Renal cortical epithelial cell (primary cell): ENCODE measurements at places on chromosomes 1 and 21.

- DNase-seq: no peak
Measured at GRCh38 chr1:162984699-162985098, 84.5 kb upstream of the RGS4 start.

DNA sequence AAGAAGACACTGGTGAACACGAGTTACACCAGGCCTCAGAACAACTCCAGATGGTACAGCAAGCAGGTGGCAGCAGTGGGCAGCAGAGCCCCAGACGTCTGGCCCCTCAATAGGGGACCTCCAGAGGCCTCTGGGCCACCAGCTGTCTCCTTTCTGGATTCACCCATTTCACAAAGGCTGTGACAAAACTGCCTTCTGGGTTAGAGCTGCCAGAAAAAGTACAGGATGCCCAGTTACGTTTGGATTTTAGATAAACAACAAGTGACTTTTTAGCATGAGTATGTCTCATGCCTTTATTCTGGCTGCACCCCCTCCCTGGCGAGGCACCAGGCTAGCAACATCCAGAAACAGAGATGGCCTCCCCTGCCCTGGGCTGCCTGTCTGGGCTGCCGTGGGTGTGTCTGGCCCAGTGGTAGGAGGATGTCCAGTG lies 30.1 kb downstream of the ITPKB start:
- DNase-seq: no peak

- DNase-seq: peak; percentile 99
Measured at GRCh38 chr1:223707256-223708000, 4.9 kb upstream of the CAPN2 start.

GRCh38 chr21:16851054-16851453 lies 661.8 kb upstream of the CXADR start:
- DNase-seq: no peak

DNA sequence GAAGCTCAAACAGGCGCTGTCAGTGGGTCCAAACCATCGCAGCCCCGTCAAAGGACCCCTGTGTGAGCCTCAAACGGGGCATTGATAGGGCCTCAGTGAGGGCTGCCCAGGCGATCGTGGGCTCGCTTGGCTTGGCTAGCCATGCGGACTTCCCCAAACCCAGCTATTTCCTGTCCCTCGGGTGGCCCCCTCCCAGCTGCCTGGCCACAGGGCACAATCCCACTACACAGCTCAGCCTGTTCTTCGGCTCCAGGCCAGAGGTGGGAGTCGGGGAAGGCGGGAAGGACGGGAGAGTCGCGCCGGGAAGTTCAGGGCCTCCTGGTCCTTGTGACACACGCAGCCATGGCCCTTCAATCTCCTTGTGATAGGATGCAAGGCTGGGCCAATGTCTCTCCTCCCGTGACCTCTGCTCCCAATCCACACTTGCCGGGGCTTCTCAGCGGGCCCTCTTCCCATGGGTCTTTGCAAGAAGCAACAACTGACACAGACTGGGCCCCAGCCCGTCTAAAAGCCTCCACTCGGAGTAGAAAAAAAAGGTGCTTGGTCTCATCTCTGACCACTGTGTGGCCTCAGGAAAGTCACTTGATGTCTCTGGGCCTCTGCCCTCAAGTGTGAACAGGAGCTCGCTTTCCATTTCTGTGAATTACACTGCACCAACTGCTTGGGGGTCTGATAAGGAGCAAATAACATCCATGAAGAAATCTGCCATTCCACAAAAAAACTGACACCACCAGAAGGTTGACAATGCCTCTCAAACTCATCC lies 7.1 kb upstream of the MATN1 start:
- DNase-seq: no peak

- DNase-seq: no peak
Measured at GRCh38 chr1:92850019-92850418, 18.2 kb downstream of the RPL5 start.

DNA sequence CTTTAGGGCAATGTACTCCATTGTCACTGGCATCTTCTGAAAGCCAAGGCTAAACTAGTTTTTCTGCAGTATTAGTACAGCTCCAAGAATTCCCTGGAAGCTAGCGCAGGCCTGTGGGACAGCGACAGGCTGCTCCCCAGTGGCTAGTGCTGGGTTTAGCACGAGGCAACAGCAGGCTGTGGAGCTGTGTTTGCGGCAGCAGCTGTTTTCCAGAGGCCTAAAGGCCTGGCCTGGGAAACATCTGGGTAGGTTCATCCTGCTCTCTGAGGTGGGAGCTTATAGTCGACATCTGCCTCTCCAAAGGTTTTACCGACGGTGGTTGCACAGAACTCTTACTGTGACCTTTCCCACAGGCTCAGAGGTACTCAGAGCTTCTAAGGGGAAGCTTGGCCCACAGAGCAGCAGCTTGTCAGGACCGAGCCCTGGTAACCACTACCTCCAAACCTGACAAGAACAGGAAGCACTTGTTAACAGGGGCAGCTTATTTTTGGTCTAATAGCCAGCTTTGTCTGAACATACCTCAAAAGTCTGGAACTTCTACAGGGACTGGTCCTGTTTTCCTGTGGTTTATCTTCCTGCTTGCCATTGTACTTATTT lies 17.2 kb downstream of the CC2D1B start:
- DNase-seq: no peak

- no peak for DNase-seq
Measured at GRCh38 chr1:243558576-243558975, 291.5 kb downstream of the AKT3 start.

GRCh38 chr1:94595658-94596057 lies 54.1 kb upstream of the F3 start:
- DNase-seq: no peak

DNA sequence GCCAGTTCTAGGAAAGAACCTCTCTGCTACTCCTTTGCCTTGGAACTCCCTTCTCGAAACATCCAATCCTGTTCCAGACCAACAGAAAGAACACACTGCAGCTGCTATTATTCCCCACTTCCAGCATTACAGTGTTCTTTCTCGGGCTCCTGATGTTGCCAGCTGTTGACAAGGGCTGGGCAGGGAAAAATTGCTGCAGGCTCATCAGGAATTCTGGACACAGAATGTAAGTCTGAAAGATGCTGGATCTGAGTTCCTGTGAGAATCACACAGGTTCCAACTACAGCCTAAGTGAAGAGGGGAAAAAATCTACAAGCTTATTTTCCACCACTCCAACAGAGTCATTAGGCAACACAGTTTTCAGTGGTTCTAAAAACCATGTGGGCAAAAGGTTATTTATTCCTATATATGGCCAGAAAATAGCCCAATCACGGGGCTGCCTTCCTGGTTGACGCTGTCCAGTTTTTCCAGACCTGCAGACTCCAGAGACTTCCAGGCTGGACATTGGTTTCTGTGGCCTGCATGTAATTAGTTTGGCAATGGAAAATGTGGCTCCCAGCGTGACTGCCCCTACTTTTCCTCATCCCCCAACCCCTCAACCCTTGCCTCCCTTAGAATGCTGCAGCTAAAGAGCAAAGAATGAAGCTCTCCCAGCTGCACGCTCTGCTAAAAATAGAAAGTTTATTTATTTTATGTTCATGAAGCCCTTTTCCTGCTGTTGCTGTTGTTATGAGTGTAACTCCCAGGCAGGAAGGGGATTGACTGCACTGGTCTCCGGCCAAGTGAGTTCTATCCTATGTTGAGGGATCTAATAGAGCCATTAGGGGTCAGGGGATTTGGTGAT lies 8.3 kb upstream of the KIAA0040 start:
- DNase-seq: peak; percentile 25

- DNase-seq: no peak
Measured at GRCh38 chr1:210535761-210536160, 207.1 kb downstream of the HHAT start.

GRCh38 chr1:230147253-230148125 lies 80.5 kb downstream of the GALNT2 start:
- no peak for DNase-seq

GRCh38 chr1:27993241-27993640 lies 33.5 kb downstream of the XKR8 start:
- DNase-seq: no peak

DNA sequence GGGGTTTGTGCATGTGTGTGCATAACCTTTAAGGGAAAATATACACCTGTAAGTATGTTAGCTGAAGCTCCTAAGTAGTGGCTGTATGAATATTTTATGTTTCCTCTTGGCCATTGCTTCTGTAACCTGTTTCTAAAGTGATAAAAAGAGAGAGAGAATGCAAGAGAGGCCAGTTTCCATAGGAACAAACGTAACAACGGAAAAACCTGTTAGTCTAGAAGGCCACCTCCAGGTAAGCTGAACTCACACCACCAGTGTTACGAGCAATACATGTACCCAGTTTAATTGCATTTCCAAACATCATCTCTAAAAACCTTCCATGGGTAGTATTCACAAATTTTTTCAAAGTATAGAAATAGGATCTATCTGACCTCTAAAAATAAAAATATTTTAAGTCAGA lies 63.1 kb downstream of the PLPPR4 start:
- peak; percentile 17 for DNase-seq

DNA sequence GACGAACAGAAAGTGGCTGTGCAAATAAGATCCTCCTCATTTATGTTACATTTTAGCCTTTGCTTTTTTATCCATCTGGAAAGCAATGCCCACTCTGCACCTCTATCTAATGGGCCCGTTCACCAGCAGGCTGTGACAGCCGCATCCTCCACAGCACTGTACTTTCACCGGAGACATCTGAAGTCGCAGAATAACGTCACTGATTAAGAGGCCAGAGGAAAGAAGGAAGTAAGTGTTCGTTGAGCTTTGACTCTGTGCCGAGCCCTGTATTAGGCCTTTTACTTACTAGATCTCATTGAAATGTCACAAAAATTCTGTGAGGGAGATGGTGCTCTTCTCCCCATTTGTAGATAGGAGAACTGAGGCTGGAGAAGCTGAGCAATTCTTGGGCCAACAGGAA lies 62.3 kb downstream of the KAZN start:
- no peak for DNase-seq

- DNase-seq: no peak
Measured at GRCh38 chr1:205056188-205056611, 13.2 kb downstream of the CNTN2 start.
